Vein endothelial cell (primary cell): ENCODE measurements at places on chromosomes 2 and 18. TPM values are rescaled to one million over a fixed set of nuclear protein-coding genes. Genes with fewer than 3 reads are reported as not detected.

Gene SIX3
- not detected in 2 replicates for total RNA-seq

Gene LOXL3
- 1.6 and 2.2 TPM in 2 replicates for total RNA-seq

Gene CHRNA1
- 5.4 and 6.2 TPM in 2 replicates for total RNA-seq

Gene NMUR1
- not detected in 2 replicates for total RNA-seq

Gene MDH1B
- 0.33 and 0.57 TPM in 2 replicates for total RNA-seq

Gene VPS4B
- total RNA-seq = 36.9 and 47.4 TPM in 2 replicates

Gene TNFAIP6
- total RNA-seq = not detected in 2 replicates

Gene CXCR1
- total RNA-seq = not detected in 2 replicates

Gene BMP10
- total RNA-seq = 0.33 TPM in 1 of 2 replicates, not detected in the other

Gene HOXD13
- not detected in 2 replicates for total RNA-seq

Gene FOXD4L1
- under 0.01 TPM in 1 of 2 replicates, not detected in the other for total RNA-seq

Gene METTL21A
- 11.4 and 15.9 TPM in 2 replicates for total RNA-seq

Gene NDUFV2
- 141 and 154 TPM in 2 replicates for total RNA-seq
